Ecto neural progenitor cell (in vitro differentiated cells): ENCODE measurements at places on chromosomes 11 and 22.

- peak; percentile 60 for DNase-seq
These were observed 5.4 kb downstream of the PDE2A start for GRCh38 chr11:72668629-72669347.

GRCh38 chr11:65066805-65067291 is 8.5 kb upstream of the NAALADL1 start:
- no peak for DNase-seq

GRCh38 chr11:17559341-17560087 is 12.5 kb downstream of the OTOG start:
- DNase-seq: no peak

DNA sequence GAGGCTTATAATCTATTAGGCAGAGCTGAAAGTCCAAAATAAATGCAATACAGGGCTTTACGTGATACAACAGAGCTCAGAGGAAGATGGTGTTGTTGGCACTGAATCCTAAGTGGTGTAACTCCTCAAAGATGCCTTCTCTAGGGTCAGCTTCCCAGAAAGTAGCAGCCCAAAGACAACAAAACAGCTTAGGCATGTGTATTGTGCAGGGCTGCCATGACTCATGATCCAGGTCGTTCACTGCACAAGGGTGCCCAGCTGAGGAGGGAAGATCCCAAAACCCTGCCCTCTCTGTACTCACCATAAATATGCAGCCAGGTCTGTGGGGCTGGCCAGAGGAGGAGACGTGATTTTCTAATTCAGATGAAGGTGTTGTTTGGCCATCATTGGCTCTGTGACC is 59.4 kb upstream of the NNMT start:
- no peak for DNase-seq

GRCh38 chr22:38823076-38823475 is 20.8 kb downstream of the NPTXR start:
- no peak for DNase-seq

- DNase-seq: no peak
These were observed 45.5 kb downstream of the CELSR1 start for GRCh38 chr22:46491946-46492345.

DNA sequence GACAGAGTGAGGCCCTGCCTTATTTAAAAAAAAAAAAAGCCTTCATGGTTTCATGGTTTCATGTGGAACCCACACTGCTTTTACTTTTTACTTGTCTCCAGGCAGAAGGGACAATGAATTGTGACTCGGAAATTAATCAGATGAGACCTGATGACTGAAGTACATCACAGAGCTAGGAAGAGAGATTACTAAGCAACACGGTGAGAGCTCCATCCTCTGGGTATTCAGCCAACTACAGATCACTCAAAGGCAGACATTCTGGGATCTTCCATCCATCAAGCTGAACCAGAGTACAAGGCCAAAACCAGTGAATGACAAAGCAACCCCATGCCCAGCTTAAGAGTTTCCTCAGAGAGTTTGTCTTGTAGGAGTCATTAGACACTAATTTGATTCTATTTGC is 433.2 kb downstream of the SOX6 start:
- DNase-seq: no peak

GRCh38 chr11:64734811-64735724 is 8.9 kb downstream of the RASGRP2 start:
- DNase-seq: no peak

DNA sequence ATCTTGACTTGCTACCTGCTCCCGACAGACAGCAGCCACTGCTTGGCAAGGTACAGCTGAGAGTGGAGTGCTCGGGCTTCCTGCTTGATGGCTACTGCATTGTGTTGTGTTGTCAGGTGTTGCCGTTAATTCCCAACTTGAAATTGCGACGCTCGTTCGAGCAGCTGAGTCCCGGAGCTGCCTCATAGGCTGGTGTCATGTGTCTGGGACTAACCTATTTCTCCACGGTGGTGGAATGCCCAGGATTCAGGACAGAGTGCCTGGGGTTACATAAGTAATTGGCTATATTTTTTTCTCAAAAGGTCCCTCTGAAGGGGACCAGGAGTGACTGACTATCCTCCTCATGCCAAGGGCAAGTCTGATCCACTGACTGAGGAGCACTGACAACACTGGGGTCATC is 18.5 kb downstream of the COMMD9 start:
- no peak for DNase-seq

DNA sequence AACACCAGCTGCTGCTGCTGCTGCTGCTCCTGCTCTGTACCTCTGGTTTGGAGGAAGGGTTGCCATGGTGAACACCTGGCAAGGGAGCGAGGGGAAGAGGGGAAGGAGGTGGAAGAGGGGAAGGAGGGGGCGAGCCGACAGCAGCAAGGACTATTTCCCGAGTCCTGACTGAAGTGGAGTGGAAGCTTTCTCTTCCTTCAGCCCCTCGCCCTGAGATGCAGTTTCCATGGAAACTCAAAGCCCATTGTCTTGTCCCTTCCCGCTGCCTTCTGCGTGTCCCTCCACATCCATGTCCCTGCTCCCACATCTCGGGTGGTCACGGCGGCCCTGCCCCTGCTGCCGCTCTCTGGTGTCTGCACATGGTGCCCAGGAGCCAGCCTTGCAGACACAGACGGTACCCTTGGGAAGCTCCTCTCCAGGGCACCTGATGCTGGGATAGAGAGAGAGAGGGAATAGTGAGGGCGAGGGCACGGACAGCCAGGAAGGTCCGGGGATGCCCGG is 28.6 kb downstream of the FAM83F start:
- no peak for DNase-seq

GRCh38 chr11:82683029-82683428 is 50.6 kb downstream of the FAM181B start:
- DNase-seq: no peak

GRCh38 chr11:70135625-70136059 is 57.5 kb downstream of the ANO1 start:
- DNase-seq: no peak

DNA sequence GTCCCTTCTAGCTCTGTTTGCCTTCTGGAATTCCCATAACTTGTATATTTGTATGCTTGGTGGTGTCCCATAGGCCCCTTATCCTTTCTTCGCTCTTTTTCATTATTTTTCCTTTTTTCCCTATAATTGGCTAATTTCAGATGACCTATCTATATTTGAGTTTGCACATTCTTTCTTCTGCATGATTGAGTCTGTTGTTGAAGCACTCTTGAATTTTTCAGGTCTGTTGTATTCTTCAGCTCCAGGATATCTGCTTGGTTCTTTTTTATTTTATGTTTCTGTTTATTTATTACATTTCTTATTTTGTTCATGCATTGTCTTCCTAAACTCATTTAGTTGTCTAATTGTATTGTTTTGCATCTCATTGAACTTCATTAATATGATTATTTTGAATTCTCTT is 28.0 kb downstream of the NCAM1 start:
- no peak for DNase-seq

DNA sequence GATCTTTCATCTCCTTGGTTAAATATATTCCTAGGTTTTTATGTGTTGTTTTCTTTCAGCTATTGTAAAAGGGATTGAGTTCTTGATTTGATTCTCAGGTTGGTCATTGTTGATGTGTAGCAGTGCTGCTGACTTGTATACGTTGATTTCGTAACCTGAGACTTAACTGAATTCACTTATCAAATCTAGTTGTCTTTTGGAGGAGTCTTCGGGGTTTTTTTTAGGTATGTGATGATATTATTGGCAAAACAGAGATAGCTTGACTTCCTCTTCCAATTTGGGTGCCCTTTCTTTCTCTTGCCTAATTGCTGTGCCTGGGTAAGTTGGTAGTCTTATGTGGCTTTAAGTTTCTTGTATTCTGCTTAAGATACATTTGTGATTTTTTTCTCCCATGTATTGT is 52.8 kb downstream of the CBL start:
- no peak for DNase-seq

- no peak for DNase-seq
These were observed 15.6 kb upstream of the SHISAL1 start for GRCh38 chr22:44328326-44328725.

- no peak for DNase-seq
These were observed 6.4 kb downstream of the CCDC89 start for GRCh38 chr11:85679576-85679975.

DNA sequence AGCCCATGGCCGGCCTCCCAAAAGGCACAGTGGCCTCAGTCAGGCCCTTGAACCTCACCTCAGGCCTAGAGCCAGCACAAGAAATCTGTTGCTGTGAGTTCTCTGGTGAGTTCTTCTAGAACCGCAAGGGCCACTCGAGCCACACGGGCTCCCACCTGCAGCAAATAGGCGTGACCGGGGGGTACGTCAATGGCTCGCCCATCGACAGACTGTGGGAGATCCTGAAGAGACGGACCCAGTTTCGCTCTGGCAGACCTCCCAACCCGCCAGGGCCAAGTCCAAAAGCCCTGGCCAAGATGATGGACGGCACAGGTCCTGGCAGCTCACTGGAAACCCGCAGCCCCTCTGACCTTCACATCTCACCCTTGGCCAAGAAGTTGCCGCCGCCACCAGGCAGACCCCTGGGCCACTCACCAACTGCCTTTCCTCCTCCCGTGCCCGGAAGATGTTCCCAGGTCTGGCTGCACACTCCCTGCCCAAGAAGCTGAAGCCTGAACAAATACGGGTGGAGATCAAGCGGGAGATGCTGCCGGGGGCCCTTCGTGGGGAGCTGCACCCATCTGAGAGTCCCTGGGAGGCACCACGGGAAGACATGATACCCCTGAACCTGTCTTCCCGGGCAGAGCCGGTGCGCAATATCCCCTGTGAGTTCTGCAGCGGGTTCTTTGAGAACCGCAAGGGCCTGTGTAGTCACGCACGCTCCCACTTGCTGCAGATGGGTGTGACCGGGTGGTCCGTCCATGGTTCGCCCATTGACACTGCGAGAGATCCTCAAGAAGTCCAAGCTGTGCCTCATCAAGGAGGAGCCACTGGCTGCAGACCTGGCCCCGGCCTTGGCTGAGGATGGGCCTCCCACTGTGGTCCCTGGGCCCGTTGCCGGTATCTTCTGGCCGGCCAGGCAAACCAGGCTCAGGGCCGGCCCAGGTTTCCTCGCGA is 544.2 kb upstream of the CCDC179 start:
- no peak for DNase-seq
